ENCODE measurements at places on chromosomes 1 and 21.
A peak's percentile ranks its signal among the peaks of the same experiment; 100 is the strongest.

DNA sequence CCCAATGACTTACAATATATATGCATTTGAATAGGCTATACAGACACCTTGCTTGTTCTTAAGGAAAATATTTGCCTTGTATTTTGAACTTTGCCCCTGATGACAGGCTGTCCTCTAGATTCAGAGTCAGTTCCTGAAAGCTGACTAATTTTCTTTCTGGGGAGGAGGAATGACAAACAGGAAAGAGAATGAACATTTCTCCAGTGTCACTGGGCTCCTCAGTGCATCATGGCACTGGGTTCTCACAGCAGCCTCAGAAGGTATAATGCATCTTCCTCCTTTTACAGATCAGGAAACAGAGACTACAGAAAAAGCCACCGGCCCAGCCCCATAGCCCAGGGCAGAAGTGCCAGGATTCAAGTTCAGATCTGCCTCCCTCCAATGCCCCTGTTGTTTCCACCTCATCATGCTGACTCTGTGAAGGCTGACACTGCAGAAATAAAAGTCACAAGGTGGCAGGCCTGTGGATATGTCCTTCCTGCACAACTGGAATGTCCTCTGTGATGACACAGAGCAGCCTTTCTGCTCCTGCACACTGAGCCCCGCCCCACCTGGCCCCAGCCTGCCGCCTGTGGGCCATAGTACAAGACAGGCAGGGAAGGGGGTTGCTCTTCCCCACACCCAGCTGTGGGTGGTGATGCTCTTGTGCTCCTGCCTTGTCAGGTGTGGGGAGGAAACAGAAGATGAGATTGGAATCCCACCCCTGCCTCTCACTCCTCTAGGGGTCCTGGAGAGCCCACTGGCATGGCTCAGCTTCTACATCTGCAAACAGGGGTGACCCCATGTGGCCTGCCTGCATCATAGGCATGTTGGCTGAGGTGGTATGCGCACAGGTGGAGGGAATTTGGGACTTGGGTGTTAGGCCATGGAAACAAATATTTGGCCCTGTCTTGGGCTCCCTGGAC is 6.4 kb downstream of the TTC22 start:
- DNase-seq: peak; percentile 82

DNA sequence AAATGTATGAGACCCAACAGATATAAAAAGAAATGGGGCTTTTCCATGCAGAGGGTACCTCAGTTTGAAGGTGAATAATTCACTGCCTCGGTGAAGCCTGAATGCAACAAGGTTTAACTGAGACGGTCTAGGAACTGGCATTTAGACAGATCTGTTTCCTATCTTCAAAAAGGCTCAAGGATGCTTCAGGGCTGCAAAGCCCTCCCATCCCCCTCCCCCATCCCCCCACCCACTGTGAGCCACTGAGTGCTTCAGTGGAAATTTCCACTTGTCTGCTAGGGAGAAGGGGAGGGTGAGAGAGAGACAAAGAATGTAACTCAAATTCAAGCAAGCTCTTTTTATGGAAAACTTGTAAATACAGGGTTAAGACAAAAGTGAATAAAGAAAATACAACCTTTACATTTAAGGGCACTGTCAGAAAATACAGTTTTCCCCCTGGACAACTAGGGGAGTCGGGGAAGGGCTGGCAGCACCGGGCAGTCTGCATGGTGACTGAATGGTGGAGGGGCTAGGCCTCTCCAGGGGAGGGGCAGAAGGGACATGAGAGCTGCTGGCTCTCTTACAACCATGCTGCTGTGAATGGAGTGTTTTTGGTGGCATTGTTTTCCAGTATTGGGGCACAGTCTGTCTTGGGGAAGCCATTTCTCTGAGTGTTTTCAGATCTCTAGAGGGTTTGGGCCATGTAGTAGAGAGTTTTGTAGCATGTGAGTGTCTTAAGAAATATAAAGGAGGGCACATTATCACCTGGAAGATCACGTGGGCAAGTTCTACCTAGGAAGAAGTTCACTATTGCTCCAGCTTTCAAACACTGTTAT is 56.7 kb downstream of the MRPS6 start:
- no peak for DNase-seq

GRCh38 chr1:181595234-181595633 is 111.9 kb downstream of the CACNA1E start:
- DNase-seq: no peak

DNA sequence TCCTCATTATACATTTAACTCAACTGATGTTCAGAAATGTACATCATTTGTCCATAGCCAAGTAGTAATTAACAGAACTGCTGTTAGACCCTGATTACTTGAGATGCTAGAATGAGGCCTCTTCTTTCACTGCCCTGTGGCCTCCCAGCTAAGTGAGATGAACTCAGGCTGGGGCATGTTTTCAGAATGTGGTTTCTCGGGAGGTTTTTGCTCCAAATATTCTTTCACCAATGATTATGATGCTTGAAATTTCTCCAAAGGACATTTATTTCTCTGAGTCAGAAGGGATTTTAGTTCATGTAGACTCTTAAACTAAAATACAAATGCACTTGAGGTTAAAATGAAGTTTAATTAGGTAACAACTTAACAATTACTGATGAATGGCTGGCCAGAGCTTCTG is 34.6 kb upstream of the ADAMTS5 start:
- no peak for DNase-seq

- no peak for DNase-seq
Observed at GRCh38 chr1:236495467-236496112, 28.2 kb upstream of the LGALS8 start.

DNA sequence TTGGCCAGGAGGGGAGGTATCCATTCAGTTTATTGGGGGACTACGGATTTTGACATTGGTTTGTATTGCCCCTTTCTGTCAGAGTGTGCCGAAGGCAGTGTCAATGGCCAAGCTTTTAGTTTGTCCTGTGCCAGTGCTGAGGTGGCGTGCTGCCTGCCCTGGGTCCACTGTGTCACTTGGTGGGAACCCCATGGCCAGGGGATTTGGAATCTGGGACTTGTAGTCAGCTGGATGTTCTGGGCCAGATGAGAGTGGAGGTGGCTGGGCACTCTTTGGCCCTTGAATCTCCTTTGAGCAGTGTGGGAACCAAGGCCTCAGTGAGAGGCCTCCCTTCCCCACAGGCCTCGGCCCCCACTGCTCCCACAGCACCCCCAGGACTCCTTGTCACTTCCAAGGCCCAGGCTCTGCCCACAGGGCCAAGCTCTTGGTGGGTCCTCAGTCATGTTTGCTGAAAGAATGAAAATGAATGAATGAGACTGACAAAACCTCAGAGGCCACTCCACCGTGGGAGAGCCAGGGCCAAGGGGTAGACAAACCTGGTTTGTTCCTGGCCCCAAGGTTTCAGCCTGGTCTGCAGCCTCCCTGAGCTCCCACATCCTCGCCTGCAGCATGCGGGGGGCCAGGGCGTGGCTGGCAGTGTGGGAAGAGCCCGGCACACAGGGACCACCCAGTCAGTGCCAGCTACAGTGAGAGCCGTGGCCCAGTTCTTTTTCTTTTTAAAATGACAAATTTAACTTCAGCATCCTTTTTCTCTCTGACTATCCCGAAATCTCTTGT is 412.2 kb downstream of the MATN1 start:
- no peak for DNase-seq

DNA sequence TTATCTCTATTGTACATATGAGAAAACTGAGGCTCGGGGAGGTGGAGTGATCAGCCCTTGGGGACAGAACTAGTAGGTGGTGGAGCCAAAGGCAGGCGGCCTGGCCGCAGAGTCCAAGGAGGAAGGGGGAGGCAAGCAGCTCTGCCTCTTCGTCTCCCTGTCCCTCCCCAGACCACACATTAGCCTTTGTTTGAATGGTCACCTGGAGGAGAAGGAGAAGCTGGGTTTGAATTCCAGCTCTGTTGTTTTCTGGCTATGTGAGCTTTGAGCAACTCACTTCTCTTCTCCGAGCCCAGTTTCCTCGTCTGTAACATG is 21.4 kb upstream of the LAPTM5 start:
- no peak for DNase-seq

- no peak for DNase-seq
Observed at GRCh38 chr1:206633708-206634121, 1.6 kb upstream of the DYRK3 start.

- DNase-seq: no peak
Observed at GRCh38 chr1:159561497-159561896, 25.7 kb upstream of the OR10J5 start.

DNA sequence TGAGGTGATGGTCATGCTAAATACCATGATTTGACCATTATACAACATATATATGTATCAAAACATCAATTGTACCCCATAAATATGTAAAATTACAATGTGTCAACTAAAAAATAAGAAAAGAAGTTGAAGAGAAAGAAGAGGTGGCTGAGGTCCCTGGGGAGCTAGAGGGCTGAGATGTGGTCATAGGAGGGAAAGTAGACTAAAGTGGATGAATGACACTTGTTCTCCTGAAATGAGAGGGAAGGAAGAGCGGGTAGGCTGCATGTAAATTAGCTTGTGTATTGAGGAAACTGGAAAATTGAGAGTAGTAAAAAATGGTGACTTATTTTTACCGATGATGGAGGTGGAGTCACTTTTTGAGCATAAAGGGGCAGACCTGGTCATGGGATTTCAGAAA is 117.0 kb downstream of the ST6GALNAC3 start:
- DNase-seq: no peak

DNA sequence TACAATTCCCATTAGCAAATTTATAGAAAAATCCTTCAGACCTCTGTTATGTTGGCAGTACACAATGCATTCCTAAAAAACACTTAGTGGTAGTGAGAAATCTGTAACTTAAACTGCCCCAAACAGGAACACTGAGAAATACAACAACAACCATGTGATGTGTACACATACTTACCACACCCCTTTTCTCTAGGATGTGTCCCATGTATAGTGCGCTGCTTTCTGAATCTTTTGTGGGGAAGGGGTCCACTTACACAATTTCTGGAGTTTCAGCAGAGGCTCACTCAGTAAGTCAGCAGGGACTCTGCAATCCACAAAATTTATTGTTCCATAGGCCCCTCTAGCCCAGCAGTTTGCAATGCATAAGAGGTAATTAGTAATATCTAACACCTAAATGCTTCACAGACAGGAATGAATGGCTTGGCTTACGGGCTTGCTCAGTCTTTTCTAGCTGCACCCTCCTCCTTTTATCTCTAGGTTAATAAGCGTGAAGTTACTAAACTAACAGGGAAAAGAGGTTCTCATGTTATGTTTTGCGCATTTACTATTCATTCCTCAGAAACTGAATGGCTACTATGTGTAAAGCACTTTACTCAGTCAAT is 115.2 kb downstream of the TGFBR3 start:
- no peak for DNase-seq
